Stimulated activated CD4-positive, alpha-beta T cell treated with anti-CD3 and anti-CD28 coated beads, Interleukin-12 subunit alpha, Interleukin-12 subunit beta, amount 100 ng/mL, for 4 hours (primary cell): ENCODE measurements at places on chromosomes 12 and 14.

- no peak for DNase-seq
These were observed 45.4 kb downstream of the KDM2B start for GRCh38 chr12:121535150-121536053.

- DNase-seq = no peak
These were observed 9.1 kb downstream of the ITPK1 start for GRCh38 chr14:93106541-93107156.

DNA sequence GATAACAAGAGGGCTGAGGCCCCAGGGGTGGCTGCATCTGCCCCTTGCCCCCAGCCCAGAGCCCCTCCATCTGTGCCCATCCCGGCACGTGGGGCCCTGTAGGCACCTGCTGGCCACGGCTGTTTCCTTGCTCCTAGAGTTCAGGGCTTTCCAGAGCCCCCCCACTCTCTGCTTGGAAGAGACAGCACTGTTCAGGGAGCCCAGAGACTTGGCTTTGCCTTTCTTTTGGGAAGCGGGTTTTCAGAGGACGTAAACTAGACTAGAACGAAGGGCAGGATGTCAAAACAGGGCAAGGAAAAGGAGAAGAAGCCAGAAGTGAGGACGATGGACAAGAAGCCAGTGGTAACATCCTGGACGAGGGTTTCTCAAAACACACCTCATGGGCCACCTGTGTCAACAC is 163.3 kb upstream of the LHX5 start:
- no peak for DNase-seq

DNA sequence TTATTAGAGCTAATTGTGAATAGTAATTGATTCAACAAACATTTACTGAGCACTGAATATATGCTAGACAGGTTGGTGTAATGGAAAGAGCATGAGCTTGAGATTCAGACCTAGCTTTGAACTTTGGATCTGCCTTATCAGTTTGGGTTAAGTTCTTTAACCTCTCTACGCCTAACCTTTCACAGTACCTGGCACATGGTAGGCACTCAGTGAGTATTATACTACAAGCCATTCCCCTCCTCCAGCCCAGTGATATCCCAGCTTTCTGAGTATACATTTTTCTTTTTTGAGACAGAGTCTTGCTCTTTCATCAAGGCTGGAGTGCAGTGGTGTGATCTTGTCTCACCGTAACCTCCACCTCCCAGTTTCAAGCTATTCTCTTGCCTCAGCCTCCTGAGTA is 32.0 kb downstream of the FAM177A1 start:
- DNase-seq = no peak
